ENCODE measurements at places on chromosomes 13 and 19. TPM values are rescaled to one million over a fixed set of nuclear protein-coding genes. Genes with fewer than 3 reads are reported as not detected.

The CRTC1 gene
- 3.2 TPM for total RNA-seq

The UGGT2 gene
- 45.5 TPM for total RNA-seq

The ZNF534 gene
- total RNA-seq, result 0.20 TPM

The RAB3A gene
- total RNA-seq, result 3.0 TPM

The DNM2 gene
- total RNA-seq, result 71.1 TPM

The KLHL1 gene
- total RNA-seq, result 0.10 TPM

The U2AF2 gene
- 64.1 TPM for total RNA-seq

The CNN2 gene
- 58.2 TPM for total RNA-seq

The IL4I1 gene
- 0.49 TPM for total RNA-seq

The EMC10 gene
- total RNA-seq, result 27.5 TPM

The TMEM190 gene
- not detected for total RNA-seq

The DIRAS1 gene
- 2.9 TPM for total RNA-seq

The FBN3 gene
- 6.9 TPM for total RNA-seq

The BEST2 gene
- total RNA-seq, result 0.99 TPM

The HSD17B14 gene
- total RNA-seq, result 3.4 TPM

The GJB6 gene
- total RNA-seq, result 120 TPM

DNA sequence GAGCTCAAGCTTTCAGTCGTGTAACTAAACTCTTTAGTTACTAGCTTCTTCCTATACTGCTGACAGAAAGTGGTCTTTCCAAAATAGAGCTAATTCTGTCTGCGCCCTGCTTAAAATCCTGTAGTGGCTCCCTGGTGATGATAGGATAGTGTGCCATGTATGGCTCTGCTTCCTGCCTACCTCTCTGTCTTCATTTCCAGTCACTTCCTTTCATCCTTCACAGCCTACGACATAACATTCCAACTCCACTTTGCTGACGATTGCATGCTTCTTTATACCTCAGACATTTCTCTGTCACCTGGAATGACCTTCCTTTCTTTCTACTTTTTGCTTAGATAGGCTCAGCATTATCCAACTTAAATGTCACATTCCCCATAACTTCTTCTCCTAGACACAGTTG is 190.8 kb downstream of the MAB21L1 start:
- DNase-seq, result no peak

DNA sequence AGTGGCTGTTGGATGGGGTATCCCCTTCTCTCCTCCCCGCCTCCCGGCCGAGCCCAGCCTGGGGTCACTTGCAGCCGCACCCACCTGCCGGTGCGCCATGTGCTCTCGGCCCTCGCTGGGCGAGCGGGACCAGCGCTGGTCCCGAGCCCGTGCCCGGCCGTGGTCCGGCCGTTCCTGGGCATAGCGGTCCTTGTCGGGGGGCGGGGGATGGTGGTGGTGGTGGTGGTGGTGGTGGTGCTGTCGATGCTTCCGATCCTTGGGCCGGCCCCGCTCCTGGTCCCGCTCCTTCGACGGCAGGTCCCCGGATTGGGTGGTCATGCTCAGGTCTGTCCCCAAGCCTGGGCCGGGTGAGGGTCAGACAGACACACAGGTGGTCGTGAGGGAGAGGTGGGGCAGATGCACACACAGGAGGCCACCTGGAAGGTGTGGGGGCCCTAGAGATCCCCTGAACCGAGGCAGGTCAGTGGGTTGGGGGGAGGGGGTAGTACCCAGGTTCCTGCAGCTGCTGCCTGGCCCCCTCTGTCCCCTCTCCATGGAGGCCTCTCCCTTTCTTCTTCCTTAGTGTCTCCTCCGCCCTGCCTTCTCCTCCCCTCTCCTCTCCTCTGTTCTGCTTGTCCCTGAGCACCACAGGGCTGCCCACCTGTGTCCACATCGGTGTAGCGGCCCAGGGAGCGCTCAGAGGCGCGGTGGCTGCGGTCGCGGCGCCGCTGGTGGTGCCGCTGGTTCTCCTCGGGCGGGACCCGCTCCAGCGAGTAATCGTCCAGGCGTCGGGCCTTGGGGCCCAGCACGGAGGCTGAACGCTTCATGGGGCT is 58.7 kb downstream of the IER2 start:
- no peak for DNase-seq

GRCh38 chr13:36918246-36919131 is 1.5 kb downstream of the SMAD9 start:
- peak; percentile 14 for DNase-seq

DNA sequence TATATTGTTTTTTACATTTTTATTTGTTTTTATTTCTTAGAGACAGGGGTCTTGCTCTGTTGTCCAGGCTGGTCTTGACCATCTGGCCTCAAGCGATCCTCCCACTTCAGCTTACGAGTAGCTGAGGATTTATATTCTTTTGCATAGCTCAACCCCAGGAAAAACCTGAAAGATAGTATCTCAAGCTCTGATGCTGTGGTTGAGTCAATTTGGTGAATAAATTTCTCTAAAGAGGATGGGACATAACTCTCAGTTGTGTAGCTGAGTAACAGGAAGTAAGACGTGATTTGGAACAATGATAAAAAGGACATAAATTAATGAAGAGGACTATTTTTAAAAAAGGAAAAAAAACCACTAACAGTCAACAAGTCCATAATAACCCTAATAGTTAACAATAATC is 79.8 kb upstream of the TNFSF11 start:
- no peak for DNase-seq

DNA sequence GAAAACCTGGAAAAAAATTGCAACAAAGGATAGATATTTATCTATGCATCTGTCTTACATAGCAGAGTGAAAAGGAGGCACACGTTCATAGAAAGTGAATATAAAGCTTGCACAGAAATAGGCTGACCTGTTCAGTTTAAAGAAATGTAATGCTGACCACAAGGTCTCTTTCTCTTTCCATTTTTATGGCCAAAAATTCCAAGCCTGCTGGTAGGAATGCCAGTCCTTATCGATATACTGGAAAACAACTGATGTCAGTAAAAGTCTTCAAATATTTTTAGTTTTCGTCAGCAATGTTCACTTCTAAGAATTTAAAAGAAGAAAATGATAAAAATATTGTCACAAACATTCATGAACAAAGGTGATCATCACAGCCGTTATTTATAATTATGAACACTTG is 59.0 kb upstream of the MCF2L start:
- no peak for DNase-seq

GRCh38 chr19:14603990-14604387 is 21.1 kb downstream of the CLEC17A start:
- DNase-seq, result no peak

GRCh38 chr13:94968757-94969086 is 256.4 kb upstream of the SOX21 start:
- no peak for DNase-seq

- no peak for DNase-seq
These were observed 3.0 kb downstream of the ZNF649 start for GRCh38 chr19:51901860-51902259.

- no peak for DNase-seq
These were observed 6.9 kb upstream of the OVOL3 start for GRCh38 chr19:36103842-36104552.

GRCh38 chr13:32804673-32805230 is 211.5 kb upstream of the KL start:
- no peak for DNase-seq

DNA sequence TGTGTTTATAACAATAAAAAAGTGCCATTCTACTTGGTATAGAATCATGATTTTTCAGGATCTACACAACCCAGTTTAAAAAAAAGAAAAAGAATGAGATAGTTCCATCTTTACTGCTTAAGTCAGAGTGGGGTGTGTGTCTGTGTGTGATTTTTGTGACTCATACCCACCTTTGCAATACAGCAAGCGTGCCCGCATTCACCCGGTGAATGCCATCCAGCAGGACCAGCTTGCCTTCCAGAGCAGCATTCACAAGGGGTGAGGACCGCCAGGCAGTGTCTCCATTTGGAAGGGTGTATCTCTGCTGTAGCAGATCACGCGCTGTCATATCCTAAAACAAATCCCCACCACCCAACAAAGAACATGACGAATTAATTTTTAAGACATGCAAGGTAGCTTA is 127.7 kb downstream of the VWA8 start:
- DNase-seq, result no peak

GRCh38 chr19:3285647-3286176 is 61.3 kb downstream of the CELF5 start:
- no peak for DNase-seq

DNA sequence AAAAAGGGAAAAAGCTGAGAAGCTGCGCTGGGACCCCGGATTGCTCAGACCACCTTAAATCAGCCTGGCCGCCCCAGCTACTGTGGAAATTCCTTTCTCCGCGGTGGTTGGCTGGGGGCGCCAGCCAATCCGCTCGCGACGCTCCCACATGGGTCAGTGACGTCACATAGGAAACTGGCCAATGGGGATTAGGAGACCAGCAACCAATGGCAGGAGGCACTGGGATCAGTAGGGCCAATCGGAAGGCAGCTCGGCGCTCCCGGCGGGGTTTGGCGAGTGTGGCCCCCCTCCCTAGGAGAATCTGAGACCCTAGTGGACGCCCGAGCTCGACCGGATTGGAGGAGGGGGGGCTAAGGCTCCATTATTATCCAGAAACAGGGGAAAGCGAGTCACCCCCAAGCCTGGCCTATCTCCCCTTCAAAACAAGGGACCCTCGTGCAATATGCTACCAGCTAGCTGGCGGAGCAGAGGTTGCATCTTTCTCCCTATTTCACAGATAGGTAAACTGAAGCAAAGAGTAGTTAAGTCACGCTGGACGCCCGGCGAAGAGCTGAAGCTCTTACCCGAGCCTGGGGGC is 6.5 kb upstream of the TLE2 start:
- DNase-seq, result peak; percentile 99

- DNase-seq, result no peak
These were observed 20.6 kb upstream of the UPF3A start for GRCh38 chr13:114260814-114261213.

DNA sequence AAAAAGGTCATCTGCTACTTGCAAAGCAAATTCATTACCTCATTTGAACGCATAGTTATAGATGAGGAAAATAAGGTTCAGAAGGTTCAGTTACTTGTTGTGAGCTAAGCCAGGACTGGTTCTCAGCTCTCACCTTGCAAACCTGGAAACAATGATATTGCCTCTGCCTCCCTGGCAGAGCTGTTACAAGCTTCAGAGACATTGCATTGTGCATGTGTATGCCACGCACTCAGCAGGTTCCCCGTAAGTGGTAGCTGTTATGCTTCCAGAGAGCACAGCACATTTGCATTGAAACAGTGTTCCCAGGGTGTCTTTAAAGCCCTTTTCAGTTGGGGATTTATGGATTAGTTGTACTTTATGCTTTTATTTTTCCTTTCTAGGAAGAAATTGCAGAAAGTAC is 80.6 kb downstream of the DGKH start:
- DNase-seq, result no peak

GRCh38 chr19:16374436-16374835 is 49.8 kb downstream of the KLF2 start:
- DNase-seq, result no peak

DNA sequence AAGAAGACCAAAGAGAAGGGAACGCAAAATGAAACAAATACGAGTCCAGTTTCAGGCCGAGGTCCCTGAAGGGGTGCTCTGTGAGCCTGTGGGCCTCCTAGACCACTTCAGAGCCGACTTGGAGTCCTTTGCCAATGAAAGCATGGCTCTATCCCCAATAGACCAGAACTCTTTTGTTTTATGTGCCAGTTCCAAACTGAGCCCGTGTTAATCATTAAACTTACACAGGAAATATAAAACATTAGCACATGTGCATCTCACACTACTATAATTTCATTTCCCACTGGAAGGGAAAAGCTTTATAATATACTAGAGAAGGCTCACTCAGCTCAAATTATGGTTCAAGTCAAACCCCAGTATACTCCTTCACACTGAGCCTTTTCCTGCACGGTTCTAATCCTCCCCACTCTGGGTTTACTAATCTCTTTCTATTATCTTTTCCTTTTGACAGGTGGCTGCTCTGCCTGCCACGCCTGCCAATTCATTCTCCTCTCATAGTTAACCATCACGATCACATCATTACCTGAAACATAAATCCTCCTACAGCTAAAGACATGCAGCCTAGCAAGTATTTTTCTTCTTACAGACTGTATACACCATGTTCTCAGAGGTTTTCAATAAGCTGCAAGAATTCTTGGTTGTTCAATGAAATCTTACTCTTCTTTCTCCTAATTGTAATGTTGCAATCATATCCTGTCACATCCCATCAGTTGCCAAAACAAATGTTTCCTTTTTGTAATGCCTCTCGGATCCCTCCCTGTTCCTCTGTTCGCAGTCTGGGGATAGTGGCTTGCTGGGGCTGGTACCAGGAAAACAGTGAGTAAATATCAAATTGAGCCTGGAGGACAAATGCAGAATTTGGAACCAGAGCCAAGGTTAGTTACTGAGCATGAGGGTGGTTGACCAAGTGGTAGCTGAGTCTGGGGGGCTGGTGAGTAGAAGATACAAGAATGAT is 18.8 kb upstream of the WASF3 start:
- no peak for DNase-seq

- DNase-seq, result no peak
These were observed 45.3 kb downstream of the DHRS12 start for GRCh38 chr13:51758691-51759090.

DNA sequence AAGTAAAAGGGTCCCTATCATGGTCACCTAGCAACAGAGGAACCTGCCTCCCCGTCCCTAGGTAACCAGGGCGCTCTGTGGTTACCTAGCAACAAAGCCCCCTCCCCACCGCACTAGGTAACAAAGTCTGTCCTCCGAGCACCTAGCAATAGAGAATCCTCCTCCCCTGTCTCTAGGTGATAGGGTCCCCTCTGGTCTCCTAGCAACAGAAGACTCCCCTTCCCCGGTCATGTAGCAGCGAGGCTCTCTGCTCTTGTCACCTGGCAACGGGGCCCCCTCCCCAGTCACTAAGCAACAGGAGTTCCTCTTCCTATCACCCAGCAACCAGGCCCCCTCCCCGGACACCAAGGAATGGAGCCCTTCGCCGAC is 307 bp downstream of the JOSD2 start:
- DNase-seq, result no peak

- no peak for DNase-seq
These were observed 28.7 kb downstream of the CYP4F2 start for GRCh38 chr19:15869109-15869555.

DNA sequence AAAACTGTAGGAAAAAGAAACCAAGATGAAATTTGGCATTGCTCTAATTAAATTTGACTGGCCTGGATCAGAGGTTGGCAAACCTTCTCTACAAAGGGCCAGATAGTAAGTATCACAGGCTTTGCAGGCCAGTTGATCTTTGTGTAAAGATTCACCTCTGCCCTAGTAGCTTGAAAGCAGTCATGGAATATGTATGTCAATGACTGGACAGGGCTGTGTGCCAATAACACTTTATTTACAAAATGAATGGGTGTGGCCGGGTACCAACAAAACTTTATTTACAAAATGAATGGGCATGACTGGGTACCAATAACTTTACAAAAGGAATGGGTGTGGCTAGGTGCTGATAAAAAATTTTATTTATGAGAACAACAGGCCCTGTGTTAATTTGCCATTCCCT is 20.0 kb downstream of the SIN3B start:
- DNase-seq, result no peak

GRCh38 chr13:74867460-74867859 is 614.5 kb downstream of the TBC1D4 start:
- DNase-seq, result no peak

DNA sequence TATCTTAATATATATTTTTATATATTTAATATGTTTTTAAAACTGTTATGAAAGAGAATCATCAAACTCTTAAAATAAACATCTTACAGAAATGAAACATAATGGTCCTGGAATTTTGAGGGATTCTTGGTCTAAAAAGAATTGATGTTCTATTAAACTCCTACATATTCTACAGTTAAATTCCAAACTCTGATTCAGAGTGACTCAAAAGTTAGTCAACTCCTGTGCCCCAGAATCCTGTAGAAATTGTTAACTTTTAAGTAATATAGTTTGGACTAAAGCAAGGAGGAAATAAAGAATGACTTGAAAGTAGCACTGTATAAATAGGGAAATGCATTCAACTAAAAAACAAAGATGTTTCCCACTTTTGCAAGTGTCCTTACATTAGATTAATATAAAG is 47.7 kb downstream of the FNDC3A start:
- no peak for DNase-seq
